GM12878 (cell line): ENCODE measurements at places on chromosomes 3 and 15.

DNA sequence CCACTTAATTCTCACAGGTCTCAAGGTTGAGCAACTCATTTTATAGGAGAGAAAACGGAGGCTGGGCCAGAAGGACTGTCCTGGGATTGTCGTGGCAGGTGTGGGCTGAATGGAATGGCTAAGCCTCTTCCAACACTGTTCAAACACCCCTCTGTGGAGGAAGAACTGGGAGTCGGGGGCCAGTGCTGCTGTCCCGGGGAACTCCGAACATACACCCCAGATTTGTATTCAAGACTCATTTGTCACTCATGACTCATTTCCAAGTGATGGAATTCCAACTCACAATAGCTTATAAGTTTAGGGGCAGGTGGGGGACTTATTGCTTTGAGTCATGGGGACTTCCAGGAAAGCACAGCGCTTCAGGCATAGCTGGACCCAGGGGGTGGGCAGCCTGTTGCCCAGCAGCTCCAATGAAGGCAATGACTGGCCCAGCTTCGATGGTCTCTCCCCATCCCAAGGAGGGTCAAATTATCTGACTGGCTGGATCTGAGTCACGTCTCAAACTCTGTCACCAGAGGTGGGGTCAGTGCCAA, 72.5 kb downstream of the TM2D3 start:
- no peak for DNase-seq

DNA sequence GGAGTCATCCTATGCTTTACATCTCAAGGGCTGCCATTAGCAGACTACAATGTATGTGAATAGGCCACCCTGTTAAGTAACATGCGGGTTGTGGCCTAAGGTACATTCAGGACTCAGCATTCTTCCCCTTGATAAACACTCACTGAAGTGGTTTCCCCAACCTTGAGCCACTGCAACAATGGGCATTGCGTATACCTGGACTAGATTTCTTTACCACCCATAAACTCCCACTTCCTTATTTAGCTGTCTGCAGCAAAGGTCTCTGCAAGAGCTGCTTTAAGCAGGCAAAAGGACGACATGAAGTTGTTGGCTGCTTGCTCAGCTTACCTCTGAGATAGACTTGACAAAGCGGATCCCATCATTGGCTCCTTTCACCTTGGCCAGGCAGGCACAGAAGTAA, 16.2 kb downstream of the FYCO1 start:
- no peak for DNase-seq

DNA sequence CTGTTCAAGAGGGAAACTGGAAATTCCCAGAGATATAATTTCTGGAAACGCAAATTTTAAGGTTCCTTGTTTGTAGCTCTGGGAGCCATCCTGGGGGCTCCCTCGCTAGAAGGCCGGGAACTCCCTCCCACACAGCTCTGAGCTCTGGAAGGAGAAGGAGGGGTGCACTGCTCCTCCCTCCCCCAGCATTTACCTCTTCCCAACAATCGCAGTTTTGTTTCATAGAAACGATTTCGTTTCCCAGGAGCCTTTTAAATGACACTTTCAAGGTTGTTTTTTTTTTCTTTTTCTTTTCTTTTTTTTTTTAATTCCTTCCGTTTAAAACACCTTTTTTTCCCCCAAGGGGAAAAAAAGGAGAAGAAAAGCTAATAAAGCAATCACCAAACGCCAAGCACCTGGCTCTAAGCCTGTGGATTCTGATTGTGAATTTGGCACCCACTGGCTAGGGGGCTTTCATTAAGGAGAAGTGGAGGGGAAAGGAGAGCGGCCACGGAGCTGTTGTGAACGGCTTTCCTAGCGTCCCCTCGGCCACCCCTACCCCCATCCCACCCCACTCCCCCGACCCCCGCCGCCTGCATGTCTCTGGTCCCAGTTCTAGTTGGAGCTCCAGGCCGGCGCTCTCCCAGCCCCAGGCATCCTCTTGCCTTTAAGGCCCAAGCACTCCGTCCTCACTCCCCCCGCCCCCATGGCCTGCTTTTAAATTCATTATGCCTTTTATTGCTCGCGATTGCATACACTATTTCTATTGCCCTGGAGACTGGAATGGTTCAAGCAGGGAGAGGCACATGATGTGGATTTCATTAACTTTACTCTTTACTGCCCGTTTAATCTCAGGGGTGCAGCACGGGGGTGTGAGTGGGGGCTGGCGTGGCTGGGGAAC, 13.6 kb upstream of the CCDC33 start:
- no peak for DNase-seq

GRCh38 chr3:179505534-179505933, 54.3 kb upstream of the GNB4 start:
- no peak for DNase-seq

DNA sequence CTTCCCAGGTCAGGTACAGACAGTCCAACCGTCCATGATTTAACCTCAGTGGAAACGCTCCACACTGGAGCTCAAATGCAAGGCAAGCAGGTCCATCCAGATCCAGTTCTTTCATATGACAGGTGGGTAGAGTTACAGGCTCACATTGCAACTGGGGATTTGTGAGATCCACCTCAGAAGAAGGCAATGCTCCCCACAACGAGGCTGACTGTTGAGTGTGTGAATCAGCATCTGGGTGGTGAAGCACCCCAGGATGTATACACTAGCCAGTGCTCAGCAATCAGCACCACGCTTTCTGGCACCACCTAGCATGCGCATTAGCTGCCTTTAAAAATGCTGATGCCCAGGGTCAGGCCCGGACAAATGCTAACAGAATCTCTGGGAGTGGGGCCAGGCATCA, 343.5 kb upstream of the ICE2 start:
- no peak for DNase-seq

DNA sequence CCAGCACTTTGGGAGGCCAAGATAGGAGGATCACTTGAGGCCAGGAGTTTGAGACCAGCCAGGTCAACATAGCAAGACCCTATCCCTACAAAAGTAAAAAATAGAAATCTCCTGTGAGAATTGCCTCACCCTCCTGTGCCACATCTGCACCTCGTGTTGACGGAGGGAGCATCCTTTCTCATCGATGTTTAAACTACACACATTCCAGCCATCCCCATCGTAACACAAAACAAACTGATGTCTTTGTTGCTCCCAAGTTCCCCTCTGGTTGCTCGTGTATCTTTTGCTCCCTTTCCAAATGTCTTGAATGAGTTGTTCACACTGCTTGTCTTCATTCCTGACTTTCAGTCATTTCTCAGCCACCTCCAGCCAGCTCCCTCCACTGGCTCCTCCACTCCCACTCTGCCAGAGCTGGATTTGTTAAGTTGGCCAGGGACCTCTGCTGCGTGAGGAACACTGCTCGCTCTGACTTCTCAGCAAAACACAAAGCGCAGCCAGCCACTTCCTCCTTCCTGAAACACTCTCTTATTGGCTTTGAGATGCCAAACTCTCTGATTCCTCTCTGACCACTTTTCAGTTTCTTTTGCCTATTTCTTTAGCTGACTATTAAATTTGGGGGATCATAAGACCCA, 53.6 kb upstream of the ATP13A3 start:
- DNase-seq: no peak

- no peak for DNase-seq
Measured at GRCh38 chr3:180678231-180678630, 1.1 kb downstream of the CCDC39 start.

DNA sequence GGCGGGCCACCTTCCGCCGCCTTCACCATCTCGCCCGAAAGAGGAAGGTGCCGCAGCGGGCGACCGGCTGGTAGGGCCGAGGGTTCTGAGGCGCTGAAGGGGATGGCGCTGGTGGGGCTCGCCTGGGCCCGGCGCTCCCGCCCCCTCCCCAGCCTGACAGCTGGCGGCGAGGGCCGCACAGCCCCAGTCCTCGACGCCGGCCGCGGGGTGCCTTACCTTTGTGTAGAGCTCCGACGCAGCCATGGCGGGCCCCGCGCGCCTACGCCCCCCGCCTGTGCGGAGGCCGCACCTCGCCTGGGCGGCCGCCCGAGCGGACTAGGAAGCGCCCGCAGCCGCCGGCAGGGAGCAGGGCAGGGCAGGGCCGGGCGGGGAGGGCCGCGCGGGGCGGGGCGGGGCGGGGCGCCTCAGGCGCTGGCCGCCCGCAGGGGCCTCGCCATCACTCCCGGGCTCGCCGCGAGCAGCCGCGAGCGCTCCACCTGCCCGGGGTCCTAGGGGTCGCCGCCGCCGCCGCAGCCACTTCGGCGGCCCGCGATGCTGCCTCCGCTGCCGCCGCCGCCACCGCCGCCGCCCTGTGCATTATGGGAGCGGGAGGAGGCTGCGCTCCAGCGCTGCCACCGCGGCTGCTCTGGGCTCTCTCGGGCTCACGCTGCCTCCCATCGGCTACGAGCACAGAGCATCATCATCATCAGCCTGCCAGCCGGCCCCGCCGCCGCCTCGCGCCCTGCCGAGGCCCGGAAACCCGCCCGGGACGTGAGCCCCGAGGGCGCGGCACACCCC, at the start of gene MYO5A:
Gene MYO5A (minus strand): TSS at position 317 of the 777 bp plus-strand sequence. CDS start 74 bp downstream, at position 243.
- DNase-seq: no peak

DNA sequence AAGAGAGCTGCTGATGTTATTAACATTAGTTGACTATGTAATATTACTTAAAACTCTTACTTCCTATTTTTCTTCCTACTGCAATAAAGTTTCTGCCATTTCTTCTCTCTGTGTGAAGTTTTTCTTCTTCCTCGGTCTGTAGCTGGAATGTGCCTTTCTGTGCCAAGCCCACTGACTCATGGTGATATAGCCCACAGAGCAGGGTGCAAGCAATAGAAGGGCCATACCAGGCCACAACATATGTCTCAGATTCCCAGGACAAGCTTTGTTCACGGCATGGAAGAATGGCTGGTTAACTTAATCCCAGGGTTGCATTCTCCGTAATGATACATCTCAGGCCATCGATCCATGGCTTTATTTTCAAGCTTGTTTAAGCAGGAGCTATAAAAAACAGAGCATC, 815.3 kb downstream of the TUSC7 start:
- no peak for DNase-seq

GRCh38 chr3:36697229-36698001, 66.9 kb downstream of the DCLK3 start:
- DNase-seq: no peak

GRCh38 chr15:33279613-33280205, 31.1 kb upstream of the RYR3 start:
- DNase-seq: no peak

GRCh38 chr3:146560678-146561077, 16.3 kb upstream of the PLSCR1 start:
- DNase-seq: no peak

- DNase-seq: no peak
Measured at GRCh38 chr3:127475391-127475790, 115.1 kb downstream of the TPRA1 start.

DNA sequence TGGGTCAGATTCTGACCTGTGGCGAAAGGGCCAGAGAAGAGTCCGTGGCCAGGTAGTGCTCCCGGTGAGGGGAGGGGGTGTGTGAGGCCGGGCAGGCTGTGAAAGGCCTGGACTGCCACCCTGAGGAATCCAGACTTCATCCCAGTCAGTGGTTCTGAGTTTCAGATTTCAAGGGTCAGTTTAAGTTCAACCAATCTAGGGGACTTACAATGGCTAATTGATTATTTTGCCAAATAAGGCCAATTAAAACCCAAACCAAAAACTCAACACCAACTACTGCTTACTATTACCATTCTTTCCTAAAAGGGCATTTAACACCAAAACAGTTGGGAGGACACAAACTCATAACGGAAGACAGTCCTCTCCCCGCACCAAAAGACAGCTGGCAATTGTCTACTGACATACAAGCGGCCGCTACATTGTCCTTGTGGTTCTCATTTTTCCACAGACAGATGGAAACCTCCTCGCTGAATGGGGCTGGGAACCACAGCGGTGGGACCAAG, 30.5 kb downstream of the TMEM44 start:
- DNase-seq: no peak

DNA sequence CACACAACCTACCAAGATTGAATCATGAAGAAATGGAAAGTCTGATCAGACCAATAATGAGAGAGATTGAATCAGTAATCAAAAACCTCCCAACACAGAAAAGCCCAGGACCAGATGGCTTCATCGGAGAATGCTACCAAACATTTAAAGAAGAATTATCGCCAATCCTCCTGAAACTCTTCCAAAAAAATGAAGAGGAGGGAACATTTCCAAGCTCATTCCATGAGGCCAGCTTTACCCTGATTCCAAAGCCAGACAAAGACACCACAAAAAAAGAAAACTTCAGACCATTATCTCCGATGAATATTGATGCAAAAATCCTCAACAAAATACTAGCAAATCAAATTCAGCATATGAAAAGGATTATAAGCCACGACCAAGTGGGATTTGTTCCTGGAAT, 94.1 kb downstream of the SENP2 start:
- DNase-seq: no peak

DNA sequence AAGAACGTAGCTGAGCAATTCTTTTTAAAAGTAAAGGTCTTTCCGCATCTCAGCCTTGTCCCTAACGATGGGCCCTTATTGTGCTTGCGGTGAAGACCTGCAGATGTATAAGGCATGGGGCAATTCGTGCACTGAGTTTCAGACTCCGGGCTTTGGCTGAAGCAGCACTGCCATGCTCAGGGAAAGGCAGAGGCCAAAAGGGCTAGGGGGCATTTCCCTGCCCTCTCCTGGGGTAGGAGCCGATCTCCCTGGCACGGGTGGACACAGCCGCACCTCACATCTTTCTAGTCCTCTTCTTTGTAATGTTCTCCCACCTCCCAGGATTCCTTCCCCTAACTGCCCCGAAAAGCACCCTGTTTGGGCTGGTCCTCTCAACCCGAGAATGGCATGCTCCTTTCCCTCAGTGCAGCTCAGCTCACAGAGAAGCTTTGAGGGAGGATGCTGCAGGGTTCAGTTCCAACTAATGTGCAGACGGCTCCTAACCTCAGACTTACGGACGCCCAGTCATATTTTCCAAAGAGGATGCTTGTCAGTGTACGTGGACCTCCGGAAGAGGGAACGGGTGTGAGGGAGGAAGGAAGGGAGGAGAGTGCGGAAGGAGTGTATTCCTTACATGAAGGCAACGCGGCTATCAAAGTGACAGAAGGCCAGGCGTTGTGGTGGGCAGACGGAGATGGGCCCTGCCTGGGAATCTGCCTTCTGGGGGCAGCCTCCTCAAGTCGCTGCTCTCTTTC, 61.2 kb downstream of the SYNM start:
- no peak for DNase-seq

DNA sequence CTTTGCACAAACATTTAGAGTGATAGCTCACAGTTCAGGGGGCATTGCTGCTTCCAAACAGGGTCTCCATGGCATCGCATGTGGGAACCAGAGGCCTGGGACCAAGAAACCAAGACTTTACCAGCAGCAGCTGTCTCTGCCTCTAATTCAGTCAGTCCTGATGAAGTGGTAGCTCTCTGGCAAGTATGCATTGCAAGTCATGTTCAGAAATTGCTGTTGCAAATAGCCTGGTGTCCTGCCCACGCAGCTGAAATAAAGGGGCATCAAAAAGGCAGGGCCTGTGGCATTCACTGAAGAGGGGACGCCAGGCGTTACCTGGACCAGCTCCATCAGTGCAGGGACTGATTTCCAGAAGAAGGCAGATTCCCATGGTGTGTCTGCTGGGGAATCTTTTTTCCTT, 121.3 kb downstream of the CD47 start:
- no peak for DNase-seq
